A549 (cell line): ENCODE measurements at places on chromosomes 3 and 15. TPM values are rescaled to one million over a fixed set of nuclear protein-coding genes. Genes with fewer than 3 reads are reported as not detected.

Gene CACNA2D3
- polyA plus RNA-seq, result 0.03 to 0.12 TPM (median 0.05 TPM) in 3 replicates

Gene KCNAB1
- not detected in 3 replicates for polyA plus RNA-seq

Gene TM4SF18
- 49.7 to 57.7 TPM (median 51.3 TPM) in 3 replicates for polyA plus RNA-seq

Gene CFAP100
- polyA plus RNA-seq, result not detected in 3 replicates

Gene NR2E3
- 0.13 to 0.28 TPM (median 0.17 TPM) in 3 replicates for polyA plus RNA-seq

Gene CCK
- 0.36 to 0.51 TPM (median 0.51 TPM) in 3 replicates for polyA plus RNA-seq

Gene PLOD2
- 159 to 184 TPM (median 171 TPM) in 3 replicates for polyA plus RNA-seq

Gene CKMT1B
- 1.9 to 4.1 TPM (median 2.6 TPM) in 3 replicates for polyA plus RNA-seq

Gene SPTSSB
- polyA plus RNA-seq, result 0.06 to 0.07 TPM in 2 of 3 replicates, not detected in the other

Gene UACA
- 31.9 to 39.4 TPM (median 33.5 TPM) in 3 replicates for polyA plus RNA-seq

Gene DIS3L
- polyA plus RNA-seq, result 43.6 to 47.9 TPM (median 44.6 TPM) in 3 replicates

Gene SLC35G2
- polyA plus RNA-seq, result 15.0 to 17.2 TPM (median 16.5 TPM) in 3 replicates

Gene CCR3
- polyA plus RNA-seq, result not detected in 3 replicates

Gene ELL3
- polyA plus RNA-seq, result 1.4 to 1.7 TPM (median 1.5 TPM) in 3 replicates

Gene GP9
- polyA plus RNA-seq, result not detected in 3 replicates

Gene WDR49
- not detected in 3 replicates for polyA plus RNA-seq

Gene MAGI1
- polyA plus RNA-seq, result 4.0 to 5.1 TPM (median 4.7 TPM) in 3 replicates

Gene DHX30
- polyA plus RNA-seq, result 42.7 to 45.5 TPM (median 44.6 TPM) in 3 replicates

Gene CRYGS
- polyA plus RNA-seq, result 0.65 to 0.84 TPM (median 0.78 TPM) in 3 replicates

Gene KLHL40
- polyA plus RNA-seq, result not detected in 3 replicates

Gene RPL35A
- 976 to 1,092 TPM (median 1,060 TPM) in 3 replicates for polyA plus RNA-seq

Gene TMC3
- polyA plus RNA-seq, result not detected in 3 replicates

Gene CDHR4
- 0.52 to 1.1 TPM (median 0.66 TPM) in 3 replicates for polyA plus RNA-seq

Gene ZPLD1
- 0.05 TPM in 1 of 3 replicates, not detected in the others for polyA plus RNA-seq

Gene EIF2B5
- 29.8 to 32.5 TPM (median 32.1 TPM) in 3 replicates for polyA plus RNA-seq

Gene POTEB3
- not detected in 3 replicates for polyA plus RNA-seq

Gene EXD1
- polyA plus RNA-seq, result 0.14 to 0.34 TPM (median 0.26 TPM) in 3 replicates

Gene PPP1R14D
- polyA plus RNA-seq, result 0.21 to 0.46 TPM (median 0.45 TPM) in 3 replicates

Gene PLA2G4B
- polyA plus RNA-seq, result 2.2 to 2.7 TPM (median 2.2 TPM) in 3 replicates

Gene NANOGP8
- polyA plus RNA-seq, result not detected in 3 replicates

Gene SENP8
- polyA plus RNA-seq, result 0.98 to 1.3 TPM (median 1.2 TPM) in 3 replicates

Gene NAA80
- polyA plus RNA-seq, result 4.5 to 5.4 TPM (median 5.3 TPM) in 3 replicates

Gene CCR4
- polyA plus RNA-seq, result not detected in 3 replicates
